Suppressor macrophage treated with lipopolysaccharide for 4 hours (primary cell): ENCODE measurements at places on chromosomes 11 and 22.

DNA sequence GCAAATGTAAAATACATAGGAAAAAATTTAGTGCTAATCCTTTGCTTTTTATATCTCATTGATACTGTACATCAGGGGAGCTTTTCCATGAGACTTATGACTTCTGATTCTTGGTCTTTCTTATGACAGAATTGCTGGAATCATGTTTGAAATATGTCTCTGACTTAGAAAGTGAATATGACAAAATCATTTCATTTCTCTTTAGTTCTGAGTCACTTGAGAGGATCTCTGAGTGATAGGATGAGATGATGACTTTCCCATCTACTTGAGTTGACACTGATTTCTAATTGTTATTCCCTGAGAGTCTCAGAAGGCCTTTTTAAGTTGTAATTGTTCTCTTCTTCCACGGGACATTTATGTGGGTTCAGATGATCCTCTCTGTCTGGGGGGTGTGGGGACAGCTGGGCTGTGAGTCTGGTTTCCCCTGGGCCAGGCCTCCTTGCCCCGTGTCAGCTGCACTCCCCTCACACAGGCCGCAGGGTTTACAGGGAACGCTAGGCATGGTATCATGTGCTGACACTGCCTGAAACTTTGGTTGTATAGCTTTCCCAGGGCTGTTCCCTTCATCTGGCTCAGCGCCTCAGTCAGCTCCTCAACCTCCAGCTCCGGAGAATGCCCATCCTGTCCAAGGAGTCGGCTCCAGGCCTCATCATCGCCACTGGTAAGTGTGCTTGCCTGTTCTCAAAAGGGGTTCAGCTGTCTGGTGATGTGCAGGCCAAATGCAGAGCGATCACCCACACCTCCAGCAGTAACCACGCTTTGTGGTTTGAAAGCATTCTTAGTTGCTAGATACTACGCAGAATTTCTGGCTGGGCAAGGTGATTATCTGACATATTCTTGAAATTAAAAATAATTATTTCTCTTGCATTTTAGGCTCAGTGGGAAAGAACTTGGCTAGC lies 69.5 kb upstream of the SORL1-AS1 start:
- DNase-seq: peak; percentile 58

DNA sequence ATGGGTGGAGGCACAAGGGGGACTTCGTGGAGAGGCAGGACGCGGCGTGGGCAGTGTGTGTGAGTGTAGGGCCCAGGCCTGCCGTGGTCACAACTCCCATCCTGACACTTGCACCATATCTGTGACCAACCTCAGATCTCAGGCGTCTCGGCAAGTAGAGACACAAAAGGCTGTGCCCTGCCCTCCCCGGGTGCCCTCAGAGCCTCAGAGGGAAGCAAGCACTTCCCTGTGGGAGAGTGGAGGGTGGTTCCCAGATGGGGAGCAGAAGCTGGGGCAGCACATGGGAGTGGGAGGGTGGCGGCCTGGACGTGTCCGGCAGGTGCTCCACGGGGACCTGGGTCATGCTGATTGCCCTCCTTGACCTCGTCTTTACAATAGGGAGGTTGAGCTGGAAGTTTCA lies 20.4 kb downstream of the B3GAT1 start:
- no peak for DNase-seq

DNA sequence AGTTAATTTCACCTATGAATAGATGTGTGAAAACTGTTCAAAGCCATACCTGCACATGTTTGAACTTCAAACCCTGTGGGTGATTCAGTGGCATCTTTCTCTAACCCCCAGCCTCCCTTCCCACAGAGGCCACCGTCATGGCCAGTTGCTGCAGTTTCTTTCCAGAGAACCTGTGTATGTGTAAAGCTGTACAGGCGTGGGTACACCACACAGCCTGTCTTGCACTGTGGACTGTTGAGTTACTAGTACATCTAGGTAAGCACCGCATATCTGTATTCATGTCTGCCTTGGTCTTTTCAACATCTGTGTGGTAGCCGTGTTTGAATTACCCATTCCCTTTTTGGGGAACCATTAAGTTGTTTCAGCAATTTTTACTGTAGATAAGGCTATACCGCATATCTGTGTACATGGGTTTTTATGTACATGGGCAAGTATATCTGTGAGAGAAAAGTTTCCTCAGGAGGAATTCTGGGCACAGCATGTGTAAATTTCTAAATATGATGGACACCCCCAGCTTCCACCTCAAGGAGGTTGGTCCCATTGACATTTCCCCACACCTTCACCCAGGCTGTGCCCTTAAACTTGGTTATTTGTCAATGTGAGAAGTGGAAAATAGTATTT lies 13.9 kb downstream of the NEAT1 start:
- DNase-seq: no peak

DNA sequence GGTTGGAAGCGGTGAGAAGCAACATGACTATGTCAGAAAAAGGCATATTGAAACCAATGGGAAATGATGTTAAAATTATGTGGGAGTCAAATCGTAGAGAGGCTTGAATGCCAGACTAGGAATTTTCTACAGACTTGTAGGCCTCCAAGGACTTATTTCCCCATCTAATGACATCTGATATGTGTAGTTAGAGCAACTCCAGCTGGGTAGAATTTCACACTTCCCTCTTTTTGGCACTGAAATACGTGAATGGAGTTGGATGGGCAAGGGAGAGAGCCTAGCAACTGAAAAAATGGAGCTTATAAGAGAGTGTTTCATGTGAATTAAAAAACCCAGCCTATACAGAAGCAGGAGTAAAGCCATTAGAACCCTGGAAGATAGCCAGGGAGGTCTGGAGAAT lies 304.2 kb downstream of the INSC start:
- DNase-seq: no peak

DNA sequence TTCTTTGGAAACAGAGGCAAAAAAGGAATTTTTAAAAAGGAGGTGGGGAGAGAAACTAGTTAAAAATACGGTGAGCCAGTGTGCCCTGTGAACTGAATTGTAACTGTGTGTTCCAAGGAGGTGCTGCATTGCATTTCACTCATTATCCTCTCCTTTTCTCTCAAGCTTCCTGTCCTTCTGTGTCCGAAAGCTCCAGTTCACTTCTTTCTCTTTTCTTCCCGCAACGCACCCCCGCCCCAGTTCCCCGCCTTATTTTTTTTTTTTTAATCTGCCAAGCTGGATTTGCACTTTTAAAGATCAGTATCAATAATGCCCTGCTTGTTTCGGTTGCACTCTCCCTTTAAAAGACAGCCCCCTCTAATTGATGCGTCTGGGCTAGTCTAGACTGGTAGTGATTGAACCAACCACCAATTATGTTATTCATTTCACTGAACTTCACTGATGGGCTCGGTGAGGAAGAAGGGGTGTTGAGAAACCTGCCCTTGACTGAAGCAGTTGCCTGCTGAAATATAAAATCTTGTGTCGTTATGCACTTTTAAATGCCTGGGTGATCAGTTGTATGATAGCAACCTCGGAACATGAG lies 18.5 kb downstream of the BLID start:
- no peak for DNase-seq

- no peak for DNase-seq
These were observed 6.1 kb downstream of the ARHGAP8 start for GRCh38 chr22:44758344-44758973.

DNA sequence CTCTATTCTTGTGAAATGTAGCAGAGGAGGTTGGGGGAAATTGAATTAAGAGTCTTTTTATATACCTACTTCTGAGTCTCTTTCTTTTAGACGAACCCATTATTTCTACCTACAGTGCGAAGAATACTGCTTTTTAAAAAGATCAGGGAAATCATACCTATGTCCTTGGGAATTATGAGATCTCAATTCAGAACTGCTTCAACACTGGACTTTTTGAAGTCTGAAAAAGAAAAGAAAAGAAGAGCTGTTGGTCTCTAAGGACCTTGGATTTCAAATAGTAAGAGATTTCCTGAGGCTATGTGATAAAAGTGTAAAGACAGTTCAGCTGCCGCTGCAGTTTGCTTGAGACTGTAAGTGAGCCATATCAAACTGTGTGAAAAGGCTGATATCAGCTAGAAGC lies 3.7 kb upstream of the OR5B21 start:
- DNase-seq: no peak

DNA sequence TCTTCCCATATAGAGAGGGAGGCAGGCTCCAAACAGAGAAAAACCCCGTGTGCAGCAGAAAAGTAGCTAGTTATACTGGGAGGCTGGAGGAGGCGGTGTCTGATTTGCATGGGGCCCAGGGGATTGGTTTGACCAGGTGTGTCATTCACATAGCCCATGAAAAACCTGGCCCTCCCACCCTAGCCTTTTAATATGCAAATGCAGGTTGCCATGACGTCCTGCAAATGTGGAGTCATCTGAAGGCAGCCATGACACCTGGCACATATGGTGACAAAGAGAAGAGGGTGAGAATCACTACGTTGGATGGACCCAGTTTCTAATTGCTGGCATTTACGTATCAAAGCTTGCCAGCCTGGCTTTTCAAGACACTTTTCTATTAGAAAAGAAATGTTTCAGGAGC lies 57.8 kb downstream of the FAM181B start:
- no peak for DNase-seq

GRCh38 chr11:15198284-15198683 lies 83.6 kb downstream of the INSC start:
- DNase-seq: no peak

DNA sequence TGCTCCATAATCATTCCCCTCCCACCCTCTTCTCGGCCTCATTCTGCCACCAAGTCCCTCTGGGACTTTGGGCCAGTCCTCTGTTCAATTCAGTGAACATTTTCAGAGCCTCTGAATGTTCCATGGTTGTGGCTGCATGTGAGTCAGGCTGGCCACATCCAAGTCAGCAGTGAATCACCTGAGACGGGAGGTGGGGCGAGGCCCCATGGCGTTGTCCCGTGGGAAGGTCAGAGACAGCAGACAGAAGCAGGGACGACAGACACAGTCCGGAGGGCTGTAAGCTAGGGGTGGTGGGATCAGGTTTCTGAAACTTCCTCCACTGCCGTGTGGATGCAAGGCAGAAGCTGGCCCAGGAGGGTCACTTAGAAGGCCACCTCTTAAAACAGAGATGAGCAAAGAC lies 324.8 kb downstream of the MN1 start:
- DNase-seq: no peak

DNA sequence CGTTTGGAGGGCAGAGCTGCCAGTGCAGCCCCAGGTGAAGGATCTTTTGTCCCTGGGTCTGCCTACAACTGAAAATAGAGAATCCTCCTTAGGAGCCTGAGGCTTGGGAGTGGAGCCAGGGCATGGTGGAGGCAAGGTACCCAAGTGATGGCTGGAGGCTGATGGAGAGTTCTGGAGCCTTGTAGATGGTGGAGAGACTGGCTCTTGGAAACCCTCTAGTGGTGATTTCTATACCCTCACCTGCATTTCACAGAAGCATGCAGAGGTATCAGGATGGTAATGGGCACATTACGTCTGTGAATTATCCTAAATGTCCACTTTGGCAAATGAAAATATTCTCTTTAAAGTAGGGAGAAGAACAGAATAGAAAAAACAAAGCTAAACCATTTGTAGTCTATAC lies 44.4 kb downstream of the INSC start:
- DNase-seq: no peak

- DNase-seq: peak; percentile 87
These were observed 1.1 kb upstream of the ABTB2 start for GRCh38 chr11:34358728-34359547.

DNA sequence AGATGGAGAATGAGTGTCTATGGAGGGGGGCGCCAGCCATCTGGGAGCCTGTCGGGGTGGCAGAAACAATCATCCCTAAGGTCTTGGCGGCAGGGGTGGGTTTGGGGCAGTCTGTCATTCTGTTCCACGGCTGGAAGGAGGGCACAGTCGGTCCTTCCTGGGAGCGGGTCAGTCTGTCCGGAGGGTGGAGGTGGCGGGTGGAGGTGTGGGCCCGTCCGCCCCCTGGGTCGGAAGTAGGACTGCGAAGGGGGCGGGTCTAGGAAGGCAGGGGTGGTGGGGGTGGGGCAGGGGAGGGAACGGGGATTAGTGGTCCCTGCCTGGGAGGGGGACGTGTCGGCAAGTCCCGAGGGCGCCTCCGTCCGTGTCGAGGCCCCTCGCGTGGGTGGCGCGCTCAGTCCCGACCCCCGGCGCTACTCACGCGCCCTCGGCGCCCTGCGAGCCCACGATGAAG lies 461 bp downstream of the TBC1D10A start:
- DNase-seq: no peak

DNA sequence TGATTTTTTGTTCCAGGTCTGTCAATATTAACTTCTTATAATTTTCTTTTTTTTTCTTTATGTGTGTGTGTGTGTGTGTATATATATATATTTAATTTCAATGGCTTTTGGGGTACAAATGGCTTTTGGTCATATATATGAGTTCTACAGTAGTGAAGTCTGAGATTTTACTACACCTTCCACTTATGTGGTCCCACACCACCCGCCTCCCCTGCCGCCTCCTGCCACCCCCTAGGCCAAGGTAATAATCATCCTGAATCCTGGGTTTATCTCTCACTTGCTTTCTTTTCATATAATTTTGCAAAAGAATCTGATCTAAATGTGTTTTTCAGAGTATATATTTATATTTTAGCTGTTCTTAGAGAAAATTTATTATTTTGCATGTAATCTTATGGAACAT lies 11.1 kb downstream of the NEAT1 start:
- peak; percentile 11 for DNase-seq

DNA sequence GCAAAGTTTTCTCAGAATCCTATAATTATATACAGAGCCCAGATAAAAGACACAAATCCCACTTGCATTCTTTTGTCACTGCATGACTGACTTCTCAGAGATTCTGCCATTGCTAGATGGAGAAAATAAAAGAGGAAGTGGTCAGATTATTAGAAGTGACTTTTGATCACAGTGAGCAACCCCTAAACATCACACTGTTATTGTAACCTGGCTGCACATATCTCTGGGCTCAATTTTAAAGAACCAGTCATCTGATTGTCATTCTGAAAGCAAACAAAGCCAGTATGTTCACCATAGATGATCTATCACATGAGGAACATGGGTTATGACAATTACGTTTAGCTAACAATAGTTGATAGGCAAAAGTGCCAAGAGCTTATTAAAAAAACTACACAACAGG lies 47.8 kb downstream of the COPB1 start:
- DNase-seq: peak; percentile 25

DNA sequence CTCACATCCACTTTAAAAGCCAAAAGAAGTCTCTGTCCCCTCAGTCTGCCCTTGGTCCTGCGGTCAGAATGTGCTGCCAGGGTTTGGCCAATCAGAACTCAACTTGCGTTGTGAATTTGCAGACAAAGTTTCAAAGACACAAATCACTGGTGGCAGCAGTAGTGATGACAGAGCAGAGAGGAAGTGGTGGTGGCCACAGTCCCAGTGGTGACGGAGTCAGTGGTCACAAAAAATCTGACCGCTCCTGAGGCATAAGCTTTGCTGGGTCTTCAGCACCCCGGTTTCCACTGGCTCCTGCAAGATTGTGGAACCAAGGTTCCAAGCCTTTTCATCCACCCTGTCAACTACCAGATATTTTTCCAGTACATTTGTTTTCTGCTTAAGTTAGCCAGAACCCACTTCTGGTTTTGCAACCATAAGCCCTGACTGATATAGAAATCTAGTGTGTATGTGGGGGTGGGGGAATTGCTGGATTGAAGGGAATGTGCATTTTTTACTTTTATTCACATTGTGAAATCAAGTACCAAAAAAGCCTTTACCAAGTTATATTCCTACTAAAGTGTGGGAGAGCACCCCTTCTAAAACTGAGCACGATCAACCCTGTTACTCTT lies 112.3 kb downstream of the TMPRSS5 start:
- peak; percentile 57 for DNase-seq

- no peak for DNase-seq
These were observed 51.5 kb downstream of the RTL6 start for GRCh38 chr22:44446483-44446882.

- peak; percentile 69 for DNase-seq
These were observed 9.4 kb upstream of the SF1 start for GRCh38 chr11:64787526-64788320.
